ENCODE measurements at places on chromosomes 12 and 14.

DNA sequence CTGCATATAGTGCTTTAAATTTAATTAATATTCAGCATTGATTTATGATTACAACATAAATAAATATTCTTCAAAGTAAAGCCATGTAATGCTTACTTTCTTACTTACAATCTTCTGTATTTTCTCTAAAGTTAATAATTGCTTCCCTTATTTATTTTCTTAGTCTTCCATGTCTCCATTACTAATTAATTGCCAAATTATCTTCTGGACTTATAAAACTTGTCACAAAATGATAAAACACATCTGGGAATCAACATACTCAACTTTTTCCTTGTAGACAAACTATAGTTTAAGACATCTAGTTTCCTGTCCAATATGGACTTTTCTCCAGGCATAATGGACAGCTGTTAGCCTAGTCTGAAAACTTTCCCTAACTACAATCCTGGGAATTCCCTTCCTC, 466.6 kb downstream of the FLRT2 start:
- no peak for DNase-seq

GRCh38 chr12:58841058-58841798, 79.1 kb downstream of the LRIG3 start:
- DNase-seq, result no peak

GRCh38 chr14:95250140-95250769, 69.5 kb downstream of the CLMN start:
- no peak for DNase-seq

DNA sequence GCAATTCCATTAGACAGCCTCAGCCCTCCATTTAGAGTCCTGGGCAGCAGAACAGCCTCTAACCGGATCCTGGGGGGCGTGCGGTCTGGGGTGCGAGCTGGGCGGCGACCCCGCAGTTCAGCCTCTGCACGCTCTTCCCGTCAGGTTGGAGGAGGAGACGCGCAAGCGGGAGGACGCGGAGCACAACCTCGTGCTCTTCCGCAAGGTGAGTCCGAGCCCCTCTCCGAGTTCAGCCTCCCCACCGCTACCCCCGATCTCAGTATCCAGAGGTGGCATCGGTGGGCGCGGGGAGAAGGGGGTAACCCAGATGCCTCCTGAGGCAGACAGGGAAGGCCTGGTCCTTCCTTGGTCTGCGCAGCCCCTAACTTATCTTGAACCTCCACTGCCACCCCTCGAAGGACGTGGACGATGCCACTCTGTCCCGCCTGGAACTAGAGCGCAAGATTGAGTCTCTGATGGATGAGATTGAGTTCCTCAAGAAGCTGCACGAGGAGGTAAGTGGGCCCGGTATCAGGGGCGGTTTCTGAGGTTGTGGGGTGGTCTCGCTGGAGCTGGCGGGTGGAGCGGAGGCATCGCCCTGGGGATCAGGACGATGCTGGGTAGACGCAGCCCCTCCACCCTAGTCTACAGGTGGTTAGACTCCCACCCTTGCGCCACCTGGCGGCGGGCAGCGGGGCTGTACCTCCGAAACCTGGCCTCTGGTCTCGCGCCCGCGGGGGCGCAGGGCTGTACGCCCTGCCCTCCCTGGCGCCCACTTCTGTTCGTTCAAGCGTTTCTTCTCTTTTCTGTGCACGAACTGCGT, 1.3 kb downstream of the PRPH start:
- peak; percentile 77 for DNase-seq

DNA sequence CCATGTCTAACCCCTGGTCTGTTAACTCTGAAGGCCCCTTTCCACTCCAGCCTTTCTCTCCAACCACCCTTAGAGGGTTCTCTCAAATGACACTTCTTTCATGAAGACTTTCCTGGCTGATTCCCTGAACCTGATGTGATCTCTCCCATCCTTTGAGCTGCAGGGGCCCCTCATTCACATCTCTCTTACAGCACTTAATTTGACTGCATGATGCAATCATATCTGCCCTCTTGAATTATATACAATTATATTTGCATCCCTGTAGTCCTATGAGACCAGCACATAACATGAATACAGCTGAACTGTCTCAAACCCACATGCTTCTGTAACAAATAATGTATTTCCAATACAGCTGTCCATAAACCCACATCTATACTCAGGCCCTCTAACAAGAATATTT, 56.4 kb downstream of the PPP2R5E start:
- DNase-seq, result no peak

- DNase-seq, result no peak
Observed at GRCh38 chr12:25759752-25760151, 198.7 kb upstream of the RASSF8 start.

- DNase-seq, result no peak
Observed at GRCh38 chr14:64671591-64671990, 32.6 kb upstream of the PLEKHG3 start.

GRCh38 chr14:49221316-49221715, 364.9 kb downstream of the RPS29 start:
- DNase-seq, result no peak

GRCh38 chr14:32622742-32623141, 293.6 kb downstream of the AKAP6 start:
- no peak for DNase-seq

DNA sequence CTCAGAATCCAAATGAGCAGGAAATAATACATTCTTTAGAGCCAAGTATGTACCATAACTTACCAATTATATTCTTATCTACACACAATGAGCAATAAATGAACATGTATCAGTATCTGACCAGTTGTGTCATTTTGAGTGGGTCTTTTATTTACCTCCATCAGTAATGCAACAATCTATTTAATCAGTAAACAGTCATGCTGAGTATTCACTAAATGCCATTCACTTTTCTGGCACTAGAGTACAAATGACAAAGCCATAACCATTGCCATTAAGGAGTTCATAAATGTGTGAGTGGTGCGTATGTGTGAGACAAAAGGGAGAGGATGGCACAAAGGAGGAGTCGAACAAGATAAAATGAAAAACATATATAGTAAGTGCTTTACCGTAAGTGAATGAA, 1.5 kb upstream of the STRAP start:
- no peak for DNase-seq

DNA sequence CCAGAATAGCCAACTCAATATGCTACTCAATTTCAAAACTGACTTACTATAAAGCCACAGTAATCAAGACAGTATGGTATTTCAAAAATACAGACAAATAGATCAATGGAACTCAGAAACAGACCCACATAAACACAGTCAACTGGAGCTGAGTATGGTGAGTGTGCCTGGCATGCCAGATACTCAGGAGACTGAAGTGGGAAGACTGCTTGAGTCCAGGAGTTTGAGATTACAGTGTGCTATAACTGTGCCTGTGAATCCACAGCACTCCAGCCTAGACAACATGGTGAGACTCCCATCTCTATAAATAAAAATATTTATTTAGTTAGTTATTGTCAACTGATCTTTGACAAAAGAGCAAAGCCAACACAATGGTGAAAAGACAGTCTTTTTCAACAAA, 81.8 kb downstream of the NUMB start:
- no peak for DNase-seq

- DNase-seq, result peak; percentile 92
Observed at GRCh38 chr12:53508534-53509170, 1.4 kb upstream of the NPFF start.

GRCh38 chr12:127149226-127149964, 1117.6 kb upstream of the TMEM132C start:
- DNase-seq, result no peak

DNA sequence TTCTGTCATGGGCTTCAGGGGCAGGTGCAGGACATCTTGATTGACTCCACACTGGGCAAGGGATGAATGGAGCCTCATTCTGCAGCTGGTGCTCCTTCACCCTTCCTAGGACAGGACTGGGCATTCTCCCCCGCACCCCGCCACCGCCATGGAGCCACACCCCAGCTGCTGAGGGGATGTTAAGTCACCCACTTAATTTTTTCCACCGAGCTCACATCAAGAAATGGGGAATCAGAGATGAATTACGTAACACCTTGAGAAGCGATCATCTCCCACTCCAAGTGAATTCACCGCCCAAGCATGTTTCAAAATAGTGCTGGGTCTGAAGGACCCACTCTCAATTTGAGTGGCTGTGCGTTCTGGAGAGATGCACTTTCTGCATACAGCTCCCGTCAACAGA, 94.2 kb downstream of the EML1 start:
- DNase-seq, result no peak

DNA sequence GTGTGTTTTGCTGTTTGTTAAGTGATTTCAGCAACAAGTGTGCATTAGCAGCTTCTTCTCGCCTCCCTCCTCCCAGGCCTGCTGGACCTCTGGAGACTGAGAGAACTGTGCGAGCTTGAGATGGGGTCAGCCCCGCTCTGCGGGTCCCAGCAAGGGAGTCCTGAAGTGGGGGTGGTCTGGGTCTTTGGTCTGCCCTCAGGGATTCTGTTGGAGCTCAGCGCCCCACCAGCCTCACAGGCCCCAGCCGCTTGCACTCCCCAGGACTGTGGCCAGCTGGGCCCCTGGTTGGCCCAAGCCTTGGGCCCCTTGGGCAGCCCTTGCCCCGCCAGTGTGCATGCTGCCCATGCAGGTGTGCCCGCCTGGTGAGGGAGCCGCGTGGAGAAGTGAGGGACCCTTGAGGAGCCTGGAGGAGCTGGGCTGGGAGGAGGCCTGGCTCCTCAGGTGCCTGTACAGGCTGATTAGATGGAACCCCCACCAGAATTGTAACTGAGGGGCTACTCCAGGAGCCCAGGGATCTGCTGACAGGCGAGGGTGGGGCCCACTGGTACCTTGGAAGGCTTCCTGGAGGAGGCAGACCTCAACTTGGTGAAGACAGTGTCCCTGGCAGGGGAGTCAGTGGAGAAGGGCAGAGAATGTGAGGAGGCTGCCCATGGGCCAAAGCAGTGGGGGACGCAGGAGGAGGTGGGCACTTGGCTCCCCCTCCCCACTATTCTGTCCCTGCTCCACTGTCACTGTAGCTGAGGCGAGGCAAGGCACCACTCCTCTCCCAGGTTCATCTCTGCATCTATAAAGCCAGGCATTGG, 56.7 kb downstream of the BEGAIN start:
- no peak for DNase-seq

DNA sequence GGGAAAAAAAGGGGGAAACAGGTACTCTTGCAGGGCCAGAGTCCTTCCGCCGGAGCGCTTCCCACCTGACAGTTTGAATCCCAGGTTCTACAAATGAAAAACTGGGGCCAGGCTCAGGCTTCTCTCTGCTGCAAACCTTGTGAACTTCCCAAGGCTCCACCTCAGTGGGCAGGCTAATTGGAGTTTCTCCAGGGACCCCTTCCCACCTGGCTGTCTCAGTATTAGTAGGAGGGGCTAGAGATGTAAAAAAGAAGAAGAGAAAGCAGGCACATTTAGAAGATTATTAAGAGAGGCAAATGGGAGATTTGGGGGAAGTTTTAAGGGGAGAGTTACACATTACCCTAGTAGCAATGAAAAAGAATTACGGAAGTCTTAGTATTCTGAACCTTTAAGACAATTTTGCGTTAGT, 20.0 kb upstream of the CLEC2D start:
- no peak for DNase-seq

DNA sequence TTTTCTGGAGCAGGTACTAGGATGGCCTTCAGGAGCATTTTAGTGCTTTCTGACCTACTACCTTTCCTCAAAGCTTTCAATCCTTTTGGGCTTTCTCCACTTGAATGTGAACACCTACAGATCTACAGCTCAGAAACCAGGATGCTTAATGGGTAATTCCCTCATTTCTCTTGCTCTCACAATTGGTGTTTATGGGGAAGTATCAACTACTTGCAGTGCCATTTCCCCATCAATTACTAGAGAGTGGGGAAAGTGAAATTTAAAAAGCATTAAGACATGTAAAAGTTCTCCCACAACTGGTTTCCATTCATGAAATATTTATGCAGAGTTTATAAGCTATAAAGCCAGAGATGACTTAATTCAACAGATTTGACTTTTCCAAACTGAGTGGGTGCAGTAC, 2.1 kb upstream of the YY1 start:
- no peak for DNase-seq

DNA sequence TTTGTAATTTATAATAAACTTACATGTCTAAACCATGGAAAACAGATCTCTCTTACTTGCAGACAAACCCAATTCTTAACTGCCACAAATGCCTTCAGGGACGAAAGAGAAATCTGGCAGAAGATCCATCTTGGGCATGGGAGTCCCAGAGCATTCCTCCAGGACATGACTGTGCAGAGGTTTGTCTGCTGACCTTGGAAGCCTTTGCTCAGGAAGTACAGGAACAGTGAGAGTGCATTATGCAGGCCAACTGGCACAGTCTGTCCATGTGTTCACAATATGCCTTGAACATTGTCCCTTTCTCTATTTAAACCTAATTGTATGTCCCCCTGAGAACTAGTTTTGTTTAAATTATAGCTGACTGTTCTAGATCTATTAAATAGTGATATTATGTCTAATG, 467.1 kb downstream of the ATP23 start:
- DNase-seq, result no peak

All from activated CD8-positive, alpha-beta memory T cell treated with anti-CD3 and anti-CD28 coated beads, Interleukin-2, amount 10 ng/mL, durations not matched to agents 7 days and 5 days (primary cell).